ENCODE measurements at places on chromosomes 5 and 9. TPM values are rescaled to one million over a fixed set of nuclear protein-coding genes. Genes with fewer than 3 reads are reported as not detected.
A peak's percentile ranks its signal among the peaks of the same experiment; 100 is the strongest.

GRCh38 chr5:102547141-102548035 is 48.6 kb upstream of the SLCO6A1 start:
- H3K27ac ChIP-seq = no peak overlapping the region
- H3K36me3 ChIP-seq = no peaks in the 10 kb centered on the region
- no peak overlapping the region for H3K4me3 ChIP-seq
- H3K27me3 ChIP-seq = no peaks in the 10 kb centered on the region

DNA sequence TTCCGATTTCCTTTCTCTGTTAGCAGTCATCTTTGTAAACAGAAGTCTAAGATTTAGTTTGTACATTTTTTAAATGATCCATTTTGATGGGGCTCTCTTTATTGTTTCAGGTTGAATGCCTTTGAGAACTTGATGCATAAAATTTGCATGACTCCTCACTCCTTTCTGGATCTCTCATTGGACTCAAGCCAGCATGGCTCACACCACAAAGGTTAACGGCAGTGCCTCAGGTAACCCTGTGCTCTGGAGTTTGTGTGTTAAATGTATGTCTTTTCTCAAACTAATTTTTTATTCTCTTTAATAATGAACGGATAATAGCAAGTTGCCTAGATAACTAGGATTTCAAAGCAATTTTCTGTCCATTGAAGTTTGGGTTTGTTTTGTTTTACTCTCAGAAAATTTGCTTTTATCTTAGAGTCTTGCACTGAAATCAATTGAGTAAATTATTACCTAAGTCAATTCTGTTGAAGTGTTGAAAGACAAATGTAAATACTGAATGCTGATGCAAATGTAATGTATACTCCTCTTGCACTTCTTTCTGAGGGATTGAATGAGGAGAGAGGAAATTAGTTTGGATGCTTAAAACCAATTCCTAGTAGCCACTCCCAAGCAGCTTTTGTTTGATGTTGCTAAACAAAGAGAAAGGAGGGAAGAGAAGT is 164.6 kb upstream of the DMRT1 start:
- H3K27ac ChIP-seq = no peak overlapping the region
- H3K36me3 ChIP-seq = peaks cover 10% of the 10 kb centered on the region
- no peaks in the 10 kb centered on the region for H3K27me3 ChIP-seq
- peaks cover 17% of the 10 kb centered on the region for H3K4me1 ChIP-seq

- DNase-seq = no peak
- no peak overlapping the region for H3K27ac ChIP-seq
- H3K4me3 ChIP-seq = no peak overlapping the region
- no peaks in the 10 kb centered on the region for H3K36me3 ChIP-seq
- H3K4me1 ChIP-seq = no peaks in the 10 kb centered on the region
Measured at GRCh38 chr5:79875230-79875629, 115.8 kb downstream of the MTX3 start.

DNA sequence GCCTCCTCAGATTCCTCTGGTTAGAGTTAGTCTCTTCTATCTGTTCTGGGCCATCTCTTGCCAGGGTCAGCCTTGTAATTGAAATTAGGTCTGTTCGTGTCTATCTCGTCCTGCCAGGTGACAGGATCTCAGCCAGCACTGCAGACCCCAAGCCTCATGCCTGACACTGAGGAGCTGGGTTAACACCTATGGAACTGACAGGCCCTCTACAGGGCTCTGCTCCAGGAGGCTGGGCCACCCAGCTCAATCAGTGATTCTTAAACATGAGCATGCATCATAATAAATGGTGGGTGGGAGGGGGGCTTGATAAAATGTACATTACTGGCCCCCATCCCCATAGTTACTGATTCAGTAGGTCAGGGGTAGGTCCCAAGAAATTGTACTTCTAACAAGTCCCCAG is 103.4 kb downstream of the PSD2 start:
- no peak overlapping the region for H3K27ac ChIP-seq
- H3K36me3 ChIP-seq = no peaks in the 10 kb centered on the region
- H3K27me3 ChIP-seq = no peaks in the 10 kb centered on the region
- no peaks in the 10 kb centered on the region for H3K4me1 ChIP-seq
- H3K4me3 ChIP-seq = no peak overlapping the region

DNA sequence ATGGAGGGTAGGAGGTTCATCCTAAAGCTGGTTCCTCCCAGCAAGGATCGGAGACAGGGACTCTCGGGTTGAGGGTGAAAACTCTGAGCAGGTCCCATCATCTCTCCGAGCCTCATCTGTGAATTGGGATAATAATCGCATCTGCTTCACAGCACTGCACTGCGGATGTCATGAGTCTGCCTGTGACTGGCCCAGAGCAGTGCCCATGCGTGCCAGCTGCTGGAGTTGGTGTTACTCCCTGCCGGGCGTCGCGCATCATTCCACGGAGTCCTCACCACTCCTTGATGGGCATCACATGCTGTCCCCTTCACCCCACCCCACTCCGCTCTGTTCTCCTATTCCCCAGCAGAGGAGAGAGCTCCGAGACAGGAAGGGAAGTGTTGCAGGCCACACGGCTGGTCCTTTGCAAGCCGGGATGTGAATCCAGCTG is 35.1 kb upstream of the ORM1 start:
- no peak overlapping the region for H3K4me3 ChIP-seq
- no peak for DNase-seq
- no peaks in the 10 kb centered on the region for H3K36me3 ChIP-seq
- H3K4me1 ChIP-seq = no peaks in the 10 kb centered on the region
- H3K27me3 ChIP-seq = no peaks in the 10 kb centered on the region

- no peaks in the 10 kb centered on the region for H3K27me3 ChIP-seq
- H3K36me3 ChIP-seq = no peaks in the 10 kb centered on the region
- no peak overlapping the region for H3K27ac ChIP-seq
- H3K4me1 ChIP-seq = no peaks in the 10 kb centered on the region
- DNase-seq = no peak
Measured at GRCh38 chr5:16492398-16493140, 27.0 kb upstream of the ZNF622 start.

DNA sequence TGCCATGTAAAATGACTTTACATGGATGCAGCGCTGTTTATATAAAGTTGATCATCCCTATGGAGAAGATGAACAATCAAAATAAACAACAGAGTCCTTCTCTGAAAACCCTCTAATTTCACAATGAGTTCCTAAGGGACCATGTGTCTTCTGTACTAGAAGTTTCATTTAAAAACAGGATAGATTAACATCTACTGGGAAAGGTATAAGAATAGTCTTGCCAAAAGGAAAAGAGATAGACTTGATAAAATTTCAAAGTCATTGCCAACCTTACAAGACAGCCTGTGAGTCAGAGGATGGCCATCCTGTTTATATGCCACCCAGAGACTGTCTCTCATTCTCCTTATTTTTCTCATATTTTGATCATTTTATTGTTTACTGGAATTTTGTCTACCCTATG is 367.1 kb upstream of the PDE4D start:
- no peak overlapping the region for H3K4me3 ChIP-seq
- no peaks in the 10 kb centered on the region for H3K4me1 ChIP-seq
- H3K36me3 ChIP-seq = no peaks in the 10 kb centered on the region
- no peak for DNase-seq

DNA sequence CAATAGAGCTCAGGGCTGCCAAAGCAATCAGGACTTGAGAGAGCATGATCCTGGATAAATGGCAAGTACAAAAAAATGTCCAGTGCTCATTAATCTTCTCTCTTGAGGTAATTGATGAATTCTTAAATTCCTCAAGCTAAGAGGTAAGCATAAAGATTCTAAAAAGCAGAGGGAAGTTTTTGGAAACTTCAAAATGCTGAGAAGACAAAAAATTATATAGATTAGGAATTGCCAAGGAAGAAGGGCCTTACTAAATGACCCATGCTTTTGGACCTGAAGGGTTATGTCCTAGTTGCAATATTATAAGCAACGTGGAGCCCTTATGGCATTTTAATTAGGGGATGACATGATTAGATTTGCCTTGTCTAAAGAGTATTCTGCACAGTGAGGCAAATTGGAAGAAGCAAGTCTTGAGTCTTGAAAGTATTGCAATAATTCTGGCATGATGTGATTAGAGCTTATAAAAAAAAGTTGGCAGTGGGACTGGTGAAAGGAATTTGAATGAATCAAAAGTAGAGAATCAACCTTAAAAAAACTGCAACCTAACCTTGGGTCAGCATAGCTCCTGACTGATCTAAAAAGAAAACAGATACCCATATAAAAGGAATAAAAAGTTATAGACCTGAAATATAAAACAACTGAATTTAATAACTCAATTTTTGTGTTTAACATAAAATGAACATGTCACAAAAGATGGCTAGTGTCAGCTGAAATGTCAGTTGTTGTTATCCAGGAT is 323.8 kb upstream of the ARRDC3 start:
- no peak for DNase-seq
- H3K27me3 ChIP-seq = no peaks in the 10 kb centered on the region
- H3K4me1 ChIP-seq = no peaks in the 10 kb centered on the region
- H3K27ac ChIP-seq = no peak overlapping the region
- H3K36me3 ChIP-seq = no peaks in the 10 kb centered on the region

GRCh38 chr5:89698028-89698427 is 711.5 kb downstream of the CETN3 start:
- H3K4me3 ChIP-seq = no peak overlapping the region
- DNase-seq = no peak
- no peaks in the 10 kb centered on the region for H3K4me1 ChIP-seq
- H3K27me3 ChIP-seq = no peaks in the 10 kb centered on the region

- H3K36me3 ChIP-seq = no peaks in the 10 kb centered on the region
- H3K27ac ChIP-seq = no peak overlapping the region
- H3K27me3 ChIP-seq = no peaks in the 10 kb centered on the region
- DNase-seq = no peak
Measured at GRCh38 chr9:26066237-26066636, 388.0 kb upstream of the TUSC1 start.

- no peaks in the 10 kb centered on the region for H3K4me1 ChIP-seq
- H3K27me3 ChIP-seq = no peaks in the 10 kb centered on the region
- no peak for DNase-seq
- no peaks in the 10 kb centered on the region for H3K36me3 ChIP-seq
- no peak overlapping the region for H3K27ac ChIP-seq
- no peak overlapping the region for H3K4me3 ChIP-seq
Measured at GRCh38 chr5:41598011-41598410, 87.6 kb upstream of the PLCXD3 start.

DNA sequence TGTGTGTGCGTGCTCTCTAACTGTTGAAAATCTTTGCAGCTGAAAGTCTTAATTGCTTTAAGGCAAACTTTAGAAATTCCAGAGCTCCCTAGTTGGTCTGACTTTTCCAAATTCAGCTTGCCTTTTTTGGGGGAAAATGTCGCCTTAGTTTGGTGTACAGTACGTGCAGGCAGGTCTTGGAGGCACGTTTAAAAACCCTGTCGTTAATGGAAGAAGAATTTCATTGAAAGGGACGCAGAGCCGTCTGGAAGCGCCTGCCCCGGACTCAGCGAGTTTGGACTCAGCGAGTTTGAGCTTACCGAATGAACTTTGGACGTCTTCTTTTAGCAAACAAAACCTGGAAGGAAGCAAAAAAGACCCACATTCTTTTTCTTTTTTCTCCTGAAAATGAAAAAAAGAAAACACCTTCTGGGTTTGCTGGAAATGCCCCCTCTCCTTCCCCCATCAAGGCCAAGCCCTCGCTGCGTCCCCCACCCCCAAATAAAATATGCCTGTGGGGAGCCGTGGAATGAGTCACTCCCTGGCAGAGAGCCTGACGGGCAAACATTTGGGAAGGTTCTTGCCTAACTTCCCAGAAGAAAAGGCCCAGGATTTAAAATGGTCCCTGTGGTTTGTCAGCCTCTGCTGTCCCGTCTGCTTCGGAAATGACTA is 1.5 kb downstream of the NEK6 start:
- peak overlapping the region; percentile 96 for H3K4me3 ChIP-seq
- peak; percentile 78 for DNase-seq
- peaks cover 15% of the 10 kb centered on the region for H3K36me3 ChIP-seq
- peaks cover 75% of the 10 kb centered on the region for H3K4me1 ChIP-seq

DNA sequence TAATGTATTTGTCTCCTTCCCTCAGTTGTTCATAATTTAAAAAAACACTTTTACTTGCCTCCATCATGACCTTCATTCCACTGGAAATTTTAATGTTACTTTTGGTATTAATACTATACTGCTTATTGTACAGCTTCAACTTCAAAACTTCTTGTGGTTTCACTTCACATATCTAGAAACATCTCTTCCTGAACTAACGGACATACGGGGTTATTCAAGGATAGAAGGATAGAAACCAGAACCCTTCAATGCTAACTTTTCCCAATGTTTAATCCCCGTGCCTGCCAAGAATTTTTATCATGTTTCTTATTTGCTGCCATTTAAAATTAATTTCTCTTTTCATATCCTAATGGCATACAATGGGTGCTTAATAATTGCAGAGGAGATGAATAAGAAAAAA is 36.3 kb upstream of the SETD9 start:
- H3K4me1 ChIP-seq = peaks cover 14% of the 10 kb centered on the region
- no peak overlapping the region for H3K4me3 ChIP-seq
- no peak for DNase-seq
- peaks cover 71% of the 10 kb centered on the region for H3K36me3 ChIP-seq
- H3K27me3 ChIP-seq = no peaks in the 10 kb centered on the region

GRCh38 chr5:133222979-133223378 is 171.2 kb downstream of the HSPA4 start:
- no peaks in the 10 kb centered on the region for H3K27me3 ChIP-seq
- no peak overlapping the region for H3K4me3 ChIP-seq
- no peaks in the 10 kb centered on the region for H3K4me1 ChIP-seq
- no peaks in the 10 kb centered on the region for H3K36me3 ChIP-seq

- no peaks in the 10 kb centered on the region for H3K36me3 ChIP-seq
- no peak for DNase-seq
- H3K4me1 ChIP-seq = no peaks in the 10 kb centered on the region
Measured at GRCh38 chr9:124594673-124595072, 87.5 kb upstream of the NR5A1 start.

DNA sequence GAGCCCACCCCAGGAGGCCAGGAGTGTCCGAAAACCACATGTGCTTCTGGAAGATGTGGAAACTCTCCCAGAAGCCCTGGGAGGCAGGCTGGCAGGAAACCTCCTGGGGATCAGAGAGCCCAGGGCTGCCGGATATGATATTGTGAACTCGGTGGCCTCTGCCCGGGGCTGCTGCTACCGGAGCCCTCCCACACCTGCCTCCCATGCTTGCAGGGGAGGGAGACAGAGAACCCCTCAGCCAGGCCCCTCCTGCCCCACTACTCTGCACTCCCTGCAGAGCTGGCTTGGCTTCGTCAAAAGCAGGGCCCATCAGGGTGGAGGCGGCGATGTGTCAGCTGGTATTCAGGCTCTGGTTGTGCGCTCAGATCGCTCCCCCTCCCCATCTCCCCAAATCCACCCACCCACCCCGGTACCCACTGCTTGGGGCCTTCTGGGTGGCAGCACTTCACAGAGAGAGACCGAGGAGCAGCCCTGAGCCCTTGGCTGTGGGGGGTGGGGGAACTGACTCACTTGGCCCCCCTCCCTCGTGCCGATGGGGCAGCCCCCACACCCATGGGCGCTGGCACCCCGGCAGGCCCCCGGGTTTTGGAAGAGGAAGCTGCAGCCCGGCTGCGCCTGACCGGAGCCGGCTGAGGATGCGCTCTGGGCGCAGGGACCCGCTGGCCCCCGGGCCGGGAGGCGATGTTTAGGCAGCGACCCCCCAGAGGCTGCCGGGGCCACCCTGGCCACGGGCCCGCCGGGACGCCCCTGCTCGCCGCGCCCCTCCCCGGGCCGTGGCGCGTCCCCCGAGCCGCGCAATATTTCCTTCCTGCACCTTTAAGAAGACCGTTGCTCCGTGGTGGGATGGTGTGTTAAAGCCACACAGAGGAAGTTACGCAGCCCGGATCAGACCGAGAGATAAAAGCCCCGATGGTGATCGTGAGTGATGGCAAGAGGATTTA is 786 bp upstream of the NTNG2 start:
- no peaks in the 10 kb centered on the region for H3K36me3 ChIP-seq
- H3K27ac ChIP-seq = no peak overlapping the region
- no peaks in the 10 kb centered on the region for H3K27me3 ChIP-seq
- no peaks in the 10 kb centered on the region for H3K4me1 ChIP-seq
- DNase-seq = no peak

The SLC24A2 gene
- not detected for total RNA-seq

The FUT7 gene
- total RNA-seq = not detected

The KIF12 gene
- not detected for total RNA-seq

The SOX30 gene
- not detected for total RNA-seq

The UNC13B gene
- not detected for total RNA-seq
